D341Med (cell line): ENCODE measurements at places on chromosomes 3 and 15.

GRCh38 chr3:113211330-113212149 is at the start of gene BOC:
BOC (plus strand) TSS chr3:113211557; CDS start chr3:113249803, 38,246 bp downstream.
- peak; percentile 70 for DNase-seq

- DNase-seq = no peak
Observed at GRCh38 chr3:180306691-180307090, 270.0 kb upstream of the PEX5L start.

GRCh38 chr3:100603469-100603868 is 5.9 kb upstream of the ADGRG7 start:
- DNase-seq = peak; percentile 51

GRCh38 chr3:48708481-48708889 is 8.5 kb downstream of the IP6K2 start:
- no peak for DNase-seq

DNA sequence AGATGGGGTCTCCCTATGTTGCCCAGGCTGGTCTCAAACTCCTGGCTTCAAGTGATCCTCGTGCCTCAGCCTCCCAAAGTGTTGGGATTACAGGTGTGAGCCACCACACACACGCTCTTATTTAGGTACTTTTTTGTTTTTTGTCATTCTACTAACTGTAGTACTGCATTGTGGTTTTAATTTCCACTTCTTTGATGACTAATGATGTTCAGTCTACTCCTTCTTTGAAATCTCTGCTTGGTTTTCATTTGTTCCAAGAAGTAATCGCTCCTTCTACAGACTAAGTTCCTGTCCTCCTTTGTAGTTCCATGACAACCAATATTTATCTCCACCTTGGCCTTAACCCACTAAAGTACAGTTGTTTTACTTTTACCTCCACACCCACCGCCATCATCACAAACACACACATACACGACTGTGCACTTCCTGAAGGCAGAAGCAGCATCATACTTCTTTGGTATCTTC is 529 bp upstream of the DLEC1 start:
- no peak for DNase-seq

DNA sequence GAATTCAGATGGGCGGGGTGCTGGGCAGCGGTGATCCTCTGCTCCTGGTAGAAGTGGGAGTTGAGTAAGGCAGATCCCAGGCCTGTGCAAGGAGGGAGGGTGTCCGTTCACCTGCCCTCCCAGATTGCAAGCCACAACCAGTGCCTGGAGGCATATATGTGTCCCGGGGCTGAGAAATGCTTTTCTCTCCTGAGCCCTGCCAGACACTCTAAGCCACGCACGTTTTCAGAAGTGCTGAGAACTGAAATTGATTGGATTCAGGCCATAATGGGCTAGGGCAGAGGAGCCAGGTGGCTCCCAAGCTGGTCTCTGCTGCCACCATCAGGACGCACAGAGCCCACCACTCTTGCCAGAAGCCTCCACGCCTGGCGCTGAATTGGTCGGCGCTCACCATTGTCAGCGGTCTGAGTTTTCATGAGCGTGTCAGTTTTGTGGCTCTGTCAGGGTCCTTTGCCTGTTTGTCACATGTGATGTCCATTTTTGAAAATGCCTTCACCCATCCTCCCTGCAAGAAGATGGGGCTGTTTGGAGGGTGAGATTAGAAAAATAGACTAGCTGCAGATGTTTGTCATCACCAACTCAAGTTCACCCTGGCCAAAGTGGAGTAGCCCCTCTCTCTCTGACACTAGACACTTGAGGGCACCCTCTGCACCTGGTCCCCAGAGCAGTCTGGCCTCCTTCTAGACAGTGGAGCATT is 15.4 kb upstream of the BFSP2 start:
- peak; percentile 88 for DNase-seq

DNA sequence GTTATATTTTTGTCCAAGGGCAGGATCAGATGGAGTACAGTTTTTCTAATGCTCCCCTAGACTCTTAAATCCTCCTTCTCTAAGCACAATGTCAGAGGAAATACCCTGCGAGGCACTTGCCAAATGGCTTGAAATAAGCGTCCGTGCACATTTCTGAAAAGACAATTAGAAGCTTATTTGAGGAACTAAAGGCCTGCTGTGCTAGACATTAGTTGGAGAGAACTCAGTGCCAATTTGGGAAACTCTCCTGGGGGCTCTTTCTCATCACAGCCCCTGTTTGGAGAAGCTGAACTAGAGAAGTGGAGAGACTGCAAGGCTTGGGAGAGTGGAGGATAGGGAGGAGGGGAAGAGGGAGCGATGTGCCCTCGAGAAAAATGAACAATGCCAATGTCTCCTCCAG is 247.6 kb upstream of the C2CD4B start:
- DNase-seq = no peak
